ENCODE measurements at places on chromosomes 6 and 20.

DNA sequence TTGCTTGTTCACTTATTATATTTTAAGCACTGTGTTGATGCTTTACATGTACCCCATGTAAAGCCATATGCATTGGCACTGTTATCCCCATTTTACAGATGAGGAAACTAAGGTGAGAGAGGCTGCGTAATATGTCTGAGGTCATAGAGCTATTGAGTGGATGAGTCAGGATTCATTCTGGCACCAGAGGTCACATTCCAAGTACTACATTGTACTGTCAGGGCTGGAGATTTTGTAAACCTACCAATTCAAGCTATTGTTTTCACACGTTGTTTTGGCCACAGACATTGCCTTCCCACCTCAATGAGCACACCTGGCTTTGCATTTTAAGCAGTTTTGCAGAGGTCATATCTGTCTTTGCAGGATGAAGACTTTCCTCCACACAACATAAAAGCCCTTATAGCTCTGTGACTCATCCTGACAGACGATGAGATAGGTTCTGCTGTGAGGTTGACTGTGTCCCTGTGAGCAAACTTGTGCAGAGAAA lies 33.2 kb downstream of the ANKS1A start:
- DNase-seq = no peak

- no peak for DNase-seq
Observed at GRCh38 chr20:60048634-60049521, 90.7 kb downstream of the CDH26 start.

DNA sequence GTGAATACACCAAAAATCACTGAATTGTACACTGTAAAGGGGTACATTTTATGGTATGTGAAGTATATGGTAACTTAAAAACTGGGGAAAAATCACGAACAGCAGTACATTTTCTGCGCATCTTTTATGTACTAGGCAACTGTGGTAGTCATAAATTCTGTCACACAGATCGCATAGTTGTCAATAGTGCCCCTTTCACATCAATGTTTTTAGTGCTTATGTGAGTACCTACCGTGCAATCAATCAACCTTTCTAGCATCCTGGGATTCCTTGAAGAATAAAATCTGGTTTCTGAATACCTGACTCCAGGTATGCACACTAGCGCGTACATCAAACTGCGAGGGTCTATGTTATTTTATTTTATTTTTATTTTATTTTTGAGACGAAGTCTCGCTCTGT lies 637 bp upstream of the RPF2 start:
- no peak for DNase-seq

DNA sequence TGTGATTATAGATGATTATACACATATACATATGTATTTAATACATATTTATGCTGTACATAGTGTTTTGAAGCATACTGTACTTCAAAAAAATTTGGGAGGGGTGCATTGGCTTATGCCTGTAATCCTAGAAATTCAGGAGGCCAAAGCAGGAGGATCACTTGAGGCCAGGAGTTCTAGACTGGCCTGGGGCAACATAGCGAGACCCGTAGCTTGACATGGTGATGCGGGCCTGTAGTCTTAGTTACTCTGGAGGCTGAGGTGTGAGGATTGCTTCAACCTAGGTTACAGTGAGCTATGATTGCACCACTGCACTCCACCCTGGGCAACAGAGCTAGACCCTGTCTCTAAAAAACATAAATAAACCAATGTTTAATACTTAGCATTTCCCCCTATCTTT lies 1.6 kb upstream of the FAM110A start:
- DNase-seq = no peak

DNA sequence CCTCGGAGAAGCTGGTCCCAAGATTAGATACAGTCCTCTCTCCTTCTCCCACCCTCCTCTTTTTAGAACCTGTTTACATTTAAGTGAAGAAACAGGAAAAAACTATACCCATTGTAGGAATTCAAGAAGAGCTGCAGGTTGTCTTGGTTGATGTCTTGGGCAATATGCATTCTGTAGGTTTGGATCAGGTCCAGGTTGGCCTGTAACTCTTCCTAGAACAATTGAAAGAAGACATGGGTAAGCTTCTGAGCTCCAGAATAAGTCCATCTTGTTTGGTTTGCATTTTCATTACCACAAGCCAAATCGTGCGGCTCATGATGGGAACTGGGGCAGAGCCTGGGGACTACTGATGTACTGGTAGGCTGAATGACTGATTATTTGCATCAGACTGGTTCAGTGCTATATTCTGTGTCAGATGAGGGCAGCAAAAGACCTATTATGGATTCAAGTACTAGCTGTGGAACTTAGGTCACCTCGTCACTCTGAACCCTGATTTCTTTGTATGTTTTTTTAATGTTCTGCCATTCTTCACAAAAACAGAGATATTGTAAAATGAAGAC lies 20.3 kb upstream of the SLA2 start:
- DNase-seq = no peak

DNA sequence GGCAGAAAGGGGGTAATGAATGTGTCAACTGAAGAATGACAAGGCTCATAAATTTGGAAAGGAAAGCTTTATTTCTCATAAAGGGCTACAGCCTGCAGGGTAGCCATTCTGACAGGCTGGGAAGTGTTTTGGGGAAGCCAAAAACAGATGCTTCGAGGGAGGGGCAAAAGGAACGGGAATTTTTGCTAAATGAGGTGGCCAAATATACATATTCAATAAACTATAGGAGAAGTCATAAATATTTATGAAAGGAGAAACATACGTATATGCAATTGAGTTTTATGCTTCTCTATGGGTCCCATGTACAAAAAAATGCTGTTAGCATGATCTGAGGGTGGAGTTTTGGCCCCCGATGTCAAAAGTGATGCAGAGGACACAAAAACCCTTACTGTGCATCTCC lies 180.7 kb downstream of the FNDC1 start:
- no peak for DNase-seq

DNA sequence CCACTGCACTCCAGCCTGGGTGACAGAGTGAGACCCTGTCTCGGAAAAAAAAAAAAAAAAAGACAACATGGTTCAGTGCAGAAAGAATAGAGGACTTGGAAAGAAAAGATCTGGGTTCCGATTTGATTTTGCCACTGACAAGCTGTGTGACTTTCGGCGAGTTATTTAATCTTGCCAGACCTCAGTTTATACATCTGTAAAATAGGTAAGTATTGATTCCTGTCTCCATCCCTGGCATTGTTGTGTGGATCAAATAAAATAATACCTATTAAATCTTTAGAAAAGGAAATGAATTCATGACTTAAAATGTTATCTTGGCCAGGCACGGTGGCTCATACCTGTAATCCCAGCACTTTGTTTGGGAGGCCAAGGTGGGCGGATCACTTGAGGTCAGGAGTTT lies 7.0 kb downstream of the ITCH start:
- no peak for DNase-seq

DNA sequence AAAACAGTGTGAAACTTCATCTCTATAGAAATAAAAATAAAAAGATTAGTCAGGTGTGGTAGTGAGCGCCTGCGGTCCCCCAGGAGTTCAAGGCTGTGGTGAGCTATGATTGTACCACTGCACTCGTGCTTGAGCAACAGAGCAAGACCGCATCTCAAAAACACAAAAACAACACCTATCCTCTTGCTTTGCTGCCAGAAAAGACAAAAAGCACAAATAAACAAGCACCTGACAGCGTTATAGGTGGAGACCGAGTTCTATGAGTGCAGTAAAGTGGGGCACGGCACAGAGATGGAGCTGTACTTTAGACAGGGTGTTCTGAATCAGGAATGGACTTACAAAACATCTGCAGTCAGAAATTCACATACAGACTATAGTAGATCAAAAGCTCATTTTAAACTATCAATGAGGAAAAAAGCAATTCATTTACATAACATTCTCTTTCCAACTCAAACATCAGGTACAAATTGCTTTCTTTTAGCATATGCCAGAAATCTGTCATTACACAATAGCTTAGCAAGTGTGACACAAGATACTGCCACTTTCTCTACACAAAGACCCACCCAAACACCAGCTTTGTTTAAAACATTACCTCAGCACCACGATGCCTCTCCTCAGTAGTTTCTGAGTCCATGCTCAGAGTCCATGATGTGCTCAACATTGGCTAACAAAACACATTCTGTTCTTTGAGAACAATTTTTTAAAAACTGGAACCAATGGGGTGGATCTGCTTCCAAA lies 10.1 kb downstream of the EZR start:
- DNase-seq = no peak

GRCh38 chr20:2798814-2799213 lies 1.6 kb downstream of the CPXM1 start:
- no peak for DNase-seq

- no peak for DNase-seq
Observed at GRCh38 chr20:20680991-20681508, 31.4 kb downstream of the RALGAPA2 start.

GRCh38 chr20:48006036-48006833 lies 221.0 kb upstream of the SULF2 start:
- no peak for DNase-seq

Measured in NCI-H446 (cell line).